Cerebellum (tissue), 4 donors: ENCODE measurements at places on chromosomes 11 and 22.

DNA sequence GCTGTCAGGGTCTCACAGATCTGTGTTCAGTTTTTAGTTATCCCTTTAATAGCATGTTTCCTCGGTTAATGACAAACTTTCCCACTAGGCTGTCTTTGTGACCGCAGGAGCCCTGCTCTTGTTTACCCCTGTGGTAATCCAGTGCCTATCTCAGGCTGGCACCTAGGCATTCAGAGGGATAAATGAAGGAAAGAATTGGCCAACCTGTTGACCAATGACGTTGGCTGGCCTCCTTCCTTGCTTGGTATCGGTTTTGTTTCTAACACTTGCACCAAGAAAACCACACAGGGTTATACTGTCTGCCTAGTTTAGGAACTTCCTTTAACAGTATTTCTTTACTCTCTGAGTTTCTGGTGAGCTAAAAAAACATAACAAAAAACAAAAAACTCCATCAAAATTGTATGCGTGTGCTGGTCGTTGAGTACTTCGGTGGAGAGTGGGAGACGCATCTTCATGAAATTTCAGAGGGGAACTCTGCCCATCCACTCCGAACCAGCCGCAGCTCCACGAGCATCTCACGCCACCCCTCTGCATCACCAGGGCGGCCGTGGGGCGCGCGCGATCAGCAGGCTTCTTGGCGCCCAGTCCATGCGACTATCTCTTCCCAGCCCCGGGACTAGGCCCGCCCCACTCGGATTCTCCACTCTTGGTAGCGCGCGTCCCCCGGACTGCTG lies 563 bp upstream of the ENDOD1 start:
- no peak for DNase-seq

- no peak for DNase-seq
Observed at GRCh38 chr11:68694431-68695297, 10.3 kb downstream of the GAL start.

DNA sequence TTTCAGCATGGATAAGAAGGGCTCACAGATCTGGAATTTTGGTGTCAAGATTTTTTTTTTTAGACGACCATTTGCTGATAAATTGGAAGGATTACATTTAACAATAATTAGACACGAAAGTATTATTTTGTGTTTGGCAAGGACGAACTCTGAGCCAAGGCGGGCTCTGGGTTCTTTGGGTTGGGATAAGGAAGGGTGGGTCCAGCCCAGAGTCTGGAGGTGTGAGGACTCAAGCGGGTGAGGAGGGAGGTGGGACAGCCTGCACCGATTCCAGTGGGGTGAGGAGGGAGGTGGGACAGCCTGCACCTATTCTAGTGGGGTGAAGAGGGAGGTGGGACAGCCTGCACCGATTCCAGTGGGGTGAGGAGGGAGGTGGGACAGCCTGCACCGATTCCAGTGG lies 4.1 kb downstream of the B3GAT1 start:
- DNase-seq = no peak

GRCh38 chr11:80349997-80350396 lies 909.2 kb upstream of the TENM4 start:
- DNase-seq = no peak

DNA sequence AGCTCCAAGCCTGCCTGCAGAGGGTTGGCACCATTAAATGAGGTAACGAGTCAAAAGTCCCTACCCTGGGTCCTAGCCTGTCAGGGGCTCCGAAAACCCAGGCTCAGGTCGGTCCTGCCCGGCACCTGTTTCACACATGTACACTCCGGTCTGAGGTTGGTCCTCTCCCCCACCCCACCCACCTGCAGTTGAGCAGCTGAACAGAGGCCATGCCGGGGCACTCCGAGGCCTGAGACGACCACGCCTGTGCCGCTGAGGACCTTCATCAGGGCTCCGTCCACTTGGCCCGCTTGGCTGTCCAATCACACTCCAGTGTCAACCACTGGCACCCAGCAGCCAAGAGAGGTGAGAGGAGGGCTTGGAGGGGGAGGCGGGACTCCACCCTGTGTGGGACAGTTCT lies 1.6 kb downstream of the TSSC4 start:
- no peak for DNase-seq

GRCh38 chr11:113579292-113579940 lies 104.2 kb upstream of the DRD2 start:
- DNase-seq = no peak

DNA sequence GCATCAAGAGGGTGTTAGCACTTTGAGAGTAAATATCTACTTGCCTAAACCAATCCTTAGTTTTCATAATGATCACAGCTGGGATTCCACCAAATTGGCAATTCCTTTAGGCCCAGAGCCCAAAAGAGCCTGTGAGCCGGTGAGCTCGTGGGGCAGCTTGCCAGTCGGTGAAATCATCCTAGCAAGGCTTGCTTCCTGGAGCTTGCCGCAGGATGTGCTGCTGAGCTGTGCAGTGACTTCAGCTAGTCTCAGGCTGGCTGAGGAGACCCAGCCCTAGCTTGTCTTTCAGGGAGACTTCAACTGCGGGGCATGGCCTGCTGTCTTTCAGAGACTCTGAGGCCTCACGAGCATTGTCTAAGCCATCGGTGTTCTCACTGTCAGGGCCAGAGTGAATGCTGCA lies 73.6 kb upstream of the SUSD2 start:
- peak; percentile 87 for DNase-seq

DNA sequence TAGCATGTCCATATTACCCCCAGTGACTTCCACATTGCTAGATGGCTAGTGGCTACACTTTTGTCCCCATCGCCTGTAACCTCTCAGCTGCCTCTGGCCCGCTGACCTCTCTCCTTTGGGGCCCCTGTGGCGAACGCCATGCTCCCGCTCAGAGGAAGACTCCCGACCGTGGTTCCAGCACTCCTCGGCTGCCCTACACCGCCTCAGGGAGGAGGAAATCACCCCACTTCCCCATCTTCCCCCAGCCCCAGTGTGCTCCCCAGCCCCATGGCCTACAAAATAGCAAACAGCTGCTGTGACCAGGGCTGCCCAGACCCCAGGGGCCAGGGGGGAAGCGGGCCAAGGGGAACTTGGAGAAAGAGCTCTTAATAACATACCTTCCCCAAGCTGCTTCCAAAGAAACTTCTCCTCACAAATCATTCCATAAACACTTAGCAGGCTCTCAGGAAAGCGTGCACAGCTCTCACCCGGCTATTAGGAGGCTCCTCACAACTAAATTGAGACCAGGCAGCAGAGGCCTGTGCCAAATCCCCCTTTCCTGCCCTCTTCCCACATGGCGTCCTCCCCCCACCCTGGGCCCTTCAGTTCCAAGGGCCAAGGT lies 63.5 kb upstream of the WNT11 start:
- no peak for DNase-seq

DNA sequence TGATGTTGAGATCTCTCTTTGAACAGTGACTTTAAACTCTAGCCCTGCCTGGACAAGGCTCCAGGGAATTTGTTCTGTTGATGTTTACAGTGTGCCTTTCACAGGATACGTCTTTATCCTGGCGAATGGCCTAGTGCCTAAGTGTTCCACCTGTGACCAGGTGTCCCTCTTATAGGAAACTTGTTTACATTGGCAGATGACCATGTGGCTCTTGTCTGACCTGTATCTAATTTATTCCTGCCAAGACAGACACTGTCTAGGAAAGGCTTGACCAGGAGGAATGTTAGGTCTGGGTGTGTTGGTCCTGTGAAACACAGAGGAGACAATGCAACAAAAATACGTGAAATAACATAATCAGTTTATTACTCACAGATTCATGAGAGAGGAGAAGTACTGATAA lies 875.6 kb downstream of the METTL15 start:
- DNase-seq = no peak

DNA sequence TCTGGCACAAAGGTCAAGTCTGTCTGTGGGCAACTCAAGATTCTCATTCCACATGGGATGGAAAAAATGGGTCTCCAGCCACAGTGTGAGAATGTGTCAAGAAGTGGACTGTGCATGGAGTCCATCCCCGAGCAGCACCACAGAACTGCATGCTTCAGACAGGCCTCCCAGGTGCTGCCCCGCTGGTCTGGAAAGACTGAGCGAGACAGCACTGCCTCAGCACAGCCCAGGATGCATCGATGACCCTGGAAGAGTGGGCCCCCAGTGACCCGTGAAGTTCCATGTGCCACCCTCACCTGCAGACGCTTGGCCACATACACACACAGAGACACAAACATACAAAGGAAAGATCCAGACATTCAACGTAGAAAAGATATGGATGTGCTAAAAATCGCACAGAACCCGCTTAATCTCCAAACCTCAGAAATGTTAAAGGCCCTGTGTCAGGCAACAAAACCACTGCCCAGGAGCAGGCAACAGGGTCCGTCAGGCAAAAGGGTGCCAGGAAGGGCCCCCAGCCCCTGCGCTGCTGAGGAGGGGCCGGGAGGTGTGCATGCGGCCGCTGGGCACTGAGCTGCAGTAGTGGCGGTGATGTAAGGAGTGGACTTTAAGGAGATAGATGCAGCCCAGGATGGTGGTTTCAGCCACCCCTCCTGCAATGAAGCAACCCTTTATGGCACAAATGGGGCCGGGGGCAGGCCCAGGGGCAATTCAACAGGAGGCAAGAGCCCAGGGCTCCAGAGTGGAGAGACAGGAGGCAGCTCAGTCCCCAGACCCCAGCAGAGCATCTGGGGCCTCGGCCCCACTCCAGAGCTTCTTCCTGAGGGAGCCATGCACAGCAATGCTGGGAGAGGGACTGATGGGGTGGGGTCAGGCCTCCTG lies 84.7 kb downstream of the DGCR2 start:
- no peak for DNase-seq

DNA sequence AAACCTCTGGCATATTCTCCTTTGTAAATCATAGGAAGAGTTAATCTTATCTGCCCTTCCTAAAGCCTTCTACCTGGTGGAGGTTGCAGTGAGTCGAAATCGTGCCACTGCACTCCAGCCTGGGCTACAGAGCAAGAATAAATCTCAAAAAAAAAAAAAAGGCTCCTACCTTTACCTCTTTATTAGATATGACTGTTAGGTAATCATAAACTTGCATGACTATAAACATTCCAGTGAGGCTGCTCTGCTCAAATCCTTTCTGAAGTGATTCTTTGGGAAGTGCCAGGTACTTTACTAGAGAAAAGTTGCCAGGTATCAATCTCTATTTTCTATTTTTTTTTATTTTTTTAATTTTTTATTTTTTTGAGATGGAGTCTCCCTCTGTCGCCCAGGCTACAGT lies 59.6 kb downstream of the MPPED2 start:
- DNase-seq = no peak

- DNase-seq = no peak
Observed at GRCh38 chr22:20414059-20414440, 20.1 kb downstream of the ZNF74 start.

GRCh38 chr11:35810045-35810645 lies 133.7 kb upstream of the LDLRAD3 start:
- no peak for DNase-seq

GRCh38 chr22:46409631-46410210 lies 74.2 kb downstream of the TRMU start:
- DNase-seq = no peak

- no peak for DNase-seq
Observed at GRCh38 chr11:102364991-102365390, 18.0 kb downstream of the BIRC2 start.

DNA sequence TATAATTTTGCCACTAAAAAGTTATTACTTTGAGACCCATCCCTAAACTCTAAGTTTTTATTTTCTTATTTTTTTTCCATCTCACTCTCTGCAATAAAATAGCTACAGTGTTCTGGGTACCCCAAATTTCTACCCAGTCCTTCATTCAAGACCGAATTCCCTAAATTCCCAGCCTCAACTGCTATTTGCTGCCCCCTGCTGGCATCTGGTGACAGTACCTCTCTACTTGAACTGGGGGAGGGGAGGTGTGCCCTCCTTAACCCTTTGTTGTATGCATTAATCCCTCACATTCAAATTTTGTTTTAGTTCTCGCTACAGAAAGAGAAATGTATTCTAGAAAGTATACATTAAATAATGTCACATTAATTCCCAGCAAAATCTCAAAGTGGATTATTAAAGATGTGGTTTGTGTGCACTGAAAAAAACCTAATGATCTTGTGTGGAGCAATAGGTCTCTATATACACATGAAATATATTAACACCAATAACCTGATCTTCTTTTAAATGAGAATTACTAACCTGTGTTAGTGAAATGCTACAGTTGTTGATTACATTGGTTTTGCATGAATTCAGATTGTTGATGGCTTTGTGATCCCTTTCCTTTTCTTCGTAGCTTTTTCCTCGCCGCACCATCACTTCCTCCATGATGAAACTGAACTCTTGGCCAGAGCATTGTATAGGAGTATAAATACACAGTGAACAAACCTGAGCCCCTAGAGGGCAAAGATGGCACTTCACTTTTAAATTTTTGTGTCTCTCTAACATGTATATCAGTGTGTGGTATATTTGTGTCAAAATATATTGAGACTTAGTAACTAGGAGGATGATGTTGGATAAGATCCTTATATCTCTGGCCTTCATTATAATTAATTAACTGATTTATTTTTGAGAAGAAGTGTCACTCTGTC lies 590.0 kb downstream of the METTL15 start:
- DNase-seq = peak; percentile 39

DNA sequence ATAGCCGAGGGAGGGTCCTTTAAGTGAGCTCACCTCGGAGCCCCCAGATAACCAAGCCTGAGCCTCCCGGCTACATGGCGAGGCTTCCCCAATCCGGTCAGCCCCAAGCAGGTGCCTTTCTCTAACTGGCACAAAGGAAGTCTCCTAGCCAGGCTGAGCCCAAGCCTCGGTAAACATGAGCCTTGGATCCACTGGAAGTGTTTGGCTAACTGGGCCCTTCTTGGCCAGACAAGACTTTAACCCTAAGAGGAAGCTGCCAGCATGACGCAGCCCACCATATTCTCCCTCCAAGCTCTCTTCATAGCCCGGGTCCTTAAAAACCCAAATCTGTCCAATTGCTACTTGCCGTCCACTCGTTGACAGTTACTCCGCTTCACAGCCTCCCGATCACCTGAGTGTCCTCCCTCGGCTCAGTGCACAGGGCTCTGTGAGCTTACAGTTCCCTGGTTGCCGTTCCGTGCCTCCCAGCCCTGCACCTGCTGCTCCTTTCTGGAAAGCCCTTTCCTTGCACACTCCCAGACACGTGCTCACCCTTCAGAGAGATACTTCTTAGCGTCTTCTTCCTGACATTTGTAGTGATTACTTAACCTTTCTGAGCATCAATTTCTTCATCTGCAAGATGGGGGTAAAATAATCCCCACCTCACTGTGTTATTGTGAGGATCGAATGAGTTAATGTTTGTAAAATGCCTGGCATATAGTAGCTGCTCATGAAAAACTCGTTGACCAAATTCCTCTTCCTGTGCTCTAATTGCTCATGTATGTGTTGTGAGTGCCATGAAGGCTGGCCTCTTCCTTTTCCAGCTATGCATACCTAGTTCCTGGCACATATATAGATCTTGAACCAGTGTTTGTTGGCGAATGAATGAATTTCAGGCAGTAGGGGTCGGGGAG lies 25.6 kb downstream of the TXN2 start:
- peak; percentile 38 for DNase-seq

- no peak for DNase-seq
Observed at GRCh38 chr11:57358991-57359390, 20.8 kb downstream of the P2RX3 start.

DNA sequence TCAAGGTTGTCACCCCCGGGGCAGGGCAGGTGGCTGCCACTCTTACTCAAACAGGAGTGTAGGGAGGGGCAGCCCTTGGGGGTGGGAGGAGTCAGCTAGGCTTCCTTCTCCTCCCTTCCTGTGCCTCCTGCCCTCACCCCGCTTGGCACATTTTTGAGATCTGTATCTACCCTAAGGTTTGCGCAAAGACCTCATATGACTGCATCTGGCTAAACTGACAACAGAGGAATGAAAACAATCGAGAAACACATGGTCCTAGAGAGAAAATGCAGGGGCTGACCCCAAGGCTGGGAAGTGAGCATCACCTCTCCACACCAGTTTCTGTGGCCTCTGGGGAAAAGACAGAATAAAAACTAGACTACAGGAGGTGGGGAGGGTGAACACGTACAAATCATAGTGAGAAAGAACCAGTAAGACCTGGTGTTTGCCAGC lies 28.1 kb downstream of the IGSF9B start:
- DNase-seq = no peak
